Stimulated activated CD8-positive, alpha-beta memory T cell treated with anti-CD3 and anti-CD28 coated beads, Interleukin-2, amount 100 ng/mL, for 1 hour (primary cell): ENCODE measurements at places on chromosomes 7 and 10.

DNA sequence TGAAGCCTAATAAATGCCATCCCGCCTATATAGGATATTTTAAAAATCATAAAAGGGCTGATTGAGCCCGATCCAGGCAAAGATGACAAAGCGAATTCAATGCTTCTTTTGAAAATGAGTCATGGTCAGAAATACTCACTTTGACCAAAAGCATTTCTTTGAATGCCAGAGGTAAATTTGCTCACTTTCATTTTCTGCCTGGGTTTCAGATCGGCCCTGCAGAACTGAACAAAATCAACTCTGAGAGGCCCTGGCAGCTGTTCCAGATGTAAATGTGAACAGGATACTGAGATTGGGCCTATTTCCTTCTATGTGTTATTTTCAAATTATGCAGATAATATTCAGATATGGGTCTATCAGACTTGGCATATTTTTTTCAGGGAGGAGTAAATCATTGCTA lies 114.8 kb upstream of the ARID5B start:
- DNase-seq, result no peak

- DNase-seq, result no peak
Measured at GRCh38 chr7:123494193-123494796, 40.1 kb downstream of the IQUB start.

DNA sequence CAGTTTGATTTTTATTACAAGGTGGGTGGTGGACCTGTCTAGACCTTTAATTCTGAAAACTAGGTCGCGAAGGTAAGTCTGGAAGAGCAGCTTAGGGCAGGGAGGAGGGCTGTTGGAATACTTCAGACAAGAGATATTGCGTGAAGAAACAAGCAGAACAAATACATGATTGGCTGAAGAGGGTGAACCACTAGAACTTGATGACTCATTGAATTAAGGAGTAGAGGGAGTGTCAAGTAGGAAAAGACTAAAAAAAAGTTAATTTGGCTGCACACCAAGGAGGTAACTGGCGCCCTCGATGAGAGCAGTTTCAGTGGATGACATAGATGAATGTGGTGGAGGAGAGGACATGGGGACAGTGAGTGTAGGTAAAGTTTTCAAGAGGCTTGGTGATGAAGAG lies 41.3 kb downstream of the WNT2 start:
- no peak for DNase-seq

GRCh38 chr10:1059902-1060301 lies 3.7 kb downstream of the WDR37 start:
- no peak for DNase-seq

DNA sequence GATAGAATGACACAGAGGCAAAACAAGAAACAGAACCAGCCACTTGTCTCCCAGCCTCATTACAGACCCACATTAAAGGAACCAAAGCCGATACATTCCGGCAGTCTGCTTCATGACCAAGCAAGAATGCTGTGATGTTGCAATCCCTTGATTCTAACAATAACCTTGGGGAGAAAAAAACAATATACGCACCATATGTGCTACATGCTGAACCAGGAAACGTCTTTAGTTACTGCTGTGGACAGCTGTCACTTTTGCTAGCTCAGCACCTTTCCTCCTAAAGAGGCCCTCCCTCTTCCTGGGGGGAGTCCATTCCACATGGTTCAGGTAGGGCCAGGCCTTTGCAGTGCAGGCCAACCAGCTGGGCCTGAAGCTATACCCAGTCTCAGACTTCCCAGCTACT lies 79.1 kb downstream of the PRTFDC1 start:
- no peak for DNase-seq

GRCh38 chr10:132600416-132600815 lies 62.8 kb downstream of the INPP5A start:
- DNase-seq, result no peak

- DNase-seq, result no peak
Measured at GRCh38 chr7:98235901-98236300, 16.1 kb downstream of the TECPR1 start.

DNA sequence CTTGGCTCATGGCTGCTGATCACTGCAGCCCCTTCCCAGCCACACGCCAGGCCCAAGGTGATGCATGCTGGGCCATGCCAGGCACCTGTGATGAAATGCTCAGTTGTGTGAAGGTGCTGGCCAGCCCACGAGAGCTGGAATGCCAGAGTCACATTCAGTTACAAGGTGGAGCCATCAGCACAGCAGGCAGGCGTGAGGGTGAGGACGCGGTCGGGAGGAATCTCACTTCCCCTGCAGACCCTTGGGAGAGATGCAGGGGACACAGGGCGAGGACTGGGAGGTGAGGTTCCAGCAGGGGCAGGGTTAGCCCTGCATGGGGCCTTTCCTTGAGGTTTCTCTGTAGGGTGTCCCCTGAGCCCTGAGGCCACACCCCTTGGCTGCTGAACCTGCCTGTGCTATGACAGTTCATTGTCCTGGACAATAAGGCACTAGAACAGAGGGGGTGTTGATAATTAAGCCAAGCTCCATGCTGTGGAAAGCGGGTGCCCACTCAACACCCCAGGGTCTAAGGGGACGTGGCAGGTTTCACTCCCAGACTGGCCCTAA lies 82.4 kb downstream of the ADARB2 start:
- no peak for DNase-seq

DNA sequence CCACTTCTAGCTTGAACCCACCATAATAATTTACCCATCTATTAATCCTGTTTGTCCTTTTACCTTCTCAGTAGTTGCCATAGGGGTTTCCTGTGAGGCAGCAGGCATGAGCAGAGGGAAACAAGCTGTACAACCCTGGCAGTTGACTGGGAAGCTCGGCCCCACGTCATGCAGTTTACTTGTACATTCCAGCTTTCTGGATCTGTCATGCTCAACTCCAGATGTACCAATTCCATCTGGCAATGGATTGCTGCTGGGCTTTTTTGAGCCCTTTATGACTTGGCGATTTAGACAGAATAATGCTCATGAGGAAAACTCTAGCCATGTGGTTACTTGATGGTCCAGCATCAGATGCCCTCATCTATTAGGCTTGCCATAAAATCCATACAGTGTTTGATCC lies 112.5 kb downstream of the GNAI1 start:
- no peak for DNase-seq

DNA sequence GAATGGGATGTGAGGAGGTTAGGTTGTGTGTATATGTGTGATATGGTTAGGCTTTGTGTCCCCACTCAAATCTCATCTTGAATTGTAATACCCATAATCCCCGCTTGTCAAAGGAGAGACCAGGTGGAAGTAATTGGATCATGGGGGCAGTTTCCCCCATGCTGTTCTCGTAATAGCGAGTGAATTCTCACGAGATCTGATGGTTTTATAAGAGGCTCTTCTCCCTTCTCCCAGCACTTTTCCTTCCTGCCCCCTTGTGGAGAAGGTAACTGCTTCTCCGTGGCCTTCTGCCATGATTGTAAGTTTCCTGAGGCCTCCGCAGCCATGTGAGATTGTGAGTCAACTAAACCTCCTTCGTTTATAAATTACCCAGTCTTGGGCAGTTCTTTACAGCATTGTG lies 47.3 kb downstream of the NPVF start:
- DNase-seq, result no peak

DNA sequence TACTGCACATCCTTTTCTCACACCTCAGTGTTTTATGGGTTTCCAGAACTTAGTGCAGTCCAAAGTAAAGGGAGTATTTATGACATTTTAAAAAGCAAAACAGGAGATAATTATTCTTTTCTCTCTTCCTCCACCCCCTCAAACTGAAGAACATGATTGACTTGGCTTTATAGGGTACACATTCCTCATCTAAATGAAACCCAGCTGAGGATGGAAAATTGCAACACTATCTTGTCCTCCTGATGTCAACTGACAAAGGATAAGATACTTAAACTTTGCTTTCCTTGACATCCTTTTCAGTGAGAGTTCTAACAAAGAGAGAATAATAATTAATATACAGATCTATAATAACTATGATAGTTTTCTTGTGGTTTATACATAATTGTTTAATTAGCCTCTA lies 299.1 kb downstream of the BBS9 start:
- no peak for DNase-seq

DNA sequence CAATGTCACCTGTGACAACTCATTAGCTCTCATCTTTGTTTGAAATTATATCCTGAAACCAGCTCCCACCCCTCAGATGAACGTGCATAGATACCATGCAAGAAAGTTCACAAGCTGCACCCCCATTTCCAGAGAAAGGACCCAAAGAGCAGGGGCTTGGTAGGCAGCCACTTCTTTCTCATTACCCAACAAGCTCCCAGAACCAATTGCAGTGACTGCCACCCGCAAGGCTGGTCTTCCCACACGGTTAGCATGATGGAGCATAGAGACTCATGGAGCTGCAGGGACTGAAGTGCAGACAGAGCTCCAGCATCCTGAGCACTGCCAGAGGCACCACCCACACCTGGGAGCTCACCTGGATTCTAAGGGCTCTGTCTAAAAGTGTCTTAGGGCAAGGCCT lies 28.5 kb downstream of the FRMPD2 start:
- DNase-seq, result no peak

GRCh38 chr7:26202019-26202990 lies 760 bp downstream of the CBX3 start:
- peak; percentile 30 for DNase-seq

DNA sequence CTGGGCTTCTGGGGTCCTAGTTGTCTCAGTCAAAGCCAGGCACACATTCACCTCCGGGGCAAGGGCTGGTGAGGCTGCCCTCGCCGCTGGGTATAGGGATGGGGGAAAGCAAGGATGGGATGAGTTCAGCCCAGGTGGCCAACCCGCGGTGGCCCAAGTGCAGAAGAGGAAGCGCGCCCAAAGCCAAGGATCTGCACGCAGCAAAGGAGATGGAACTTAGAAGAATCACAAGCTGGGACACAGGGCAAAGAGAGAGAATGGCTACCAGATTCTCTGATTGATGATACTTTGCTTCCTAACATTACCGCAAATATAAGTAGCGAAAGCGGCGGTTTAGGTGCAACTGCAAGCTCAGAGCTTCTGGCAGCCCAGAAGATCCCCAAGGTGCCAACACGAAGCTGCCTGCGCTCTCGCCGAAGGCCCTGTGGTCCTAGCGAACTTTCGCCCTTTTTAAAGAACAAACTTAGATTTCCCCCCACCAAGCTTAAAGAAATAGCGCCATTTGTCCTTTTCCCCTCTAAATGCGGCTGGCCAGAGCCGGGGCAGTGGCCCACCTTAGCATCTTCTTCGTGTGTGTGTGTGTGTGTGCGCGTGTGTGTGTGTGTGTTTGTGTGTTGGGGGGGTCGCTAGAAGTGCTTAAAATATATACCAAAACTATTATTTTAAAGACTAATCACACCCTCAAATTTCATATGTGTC lies 927 bp upstream of the MKX start:
- DNase-seq, result no peak

DNA sequence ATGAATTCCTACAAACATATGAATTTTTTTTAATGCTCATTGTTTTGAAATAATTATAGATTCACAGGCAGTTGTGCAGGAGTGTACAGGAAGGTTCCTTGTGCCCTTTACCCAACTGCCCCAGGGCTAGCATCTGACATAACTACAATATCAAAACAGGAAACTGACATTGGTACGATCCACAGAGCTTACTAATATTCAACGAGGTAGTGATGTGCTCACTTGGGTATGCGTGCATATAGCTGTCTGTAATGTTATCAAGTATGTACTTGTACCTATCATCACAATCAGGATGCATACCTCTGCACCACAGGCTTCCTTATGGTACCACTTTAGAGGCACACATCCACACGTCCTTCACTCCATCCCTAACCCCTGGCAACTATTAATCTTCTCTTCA lies 68.3 kb downstream of the BMS1 start:
- no peak for DNase-seq

DNA sequence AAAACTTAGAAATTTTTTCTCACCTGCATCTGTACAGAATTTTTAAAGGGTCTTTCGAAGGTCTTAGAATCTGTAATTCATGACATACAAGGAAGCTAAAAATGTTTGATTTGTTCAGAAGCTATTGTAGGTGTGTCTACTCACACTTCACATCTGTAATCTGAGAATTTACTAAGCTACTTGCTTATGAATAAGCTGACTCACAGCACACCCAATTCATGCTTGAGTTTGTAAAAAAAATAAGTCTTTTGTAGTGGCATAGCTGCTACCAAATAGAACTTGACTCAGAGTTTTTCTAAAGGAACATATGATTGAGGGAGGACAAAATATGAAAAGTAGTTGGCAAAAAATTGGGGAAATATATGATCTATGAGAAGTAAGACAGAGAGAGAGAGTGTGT lies 12.7 kb upstream of the AGR2 start:
- DNase-seq, result no peak

DNA sequence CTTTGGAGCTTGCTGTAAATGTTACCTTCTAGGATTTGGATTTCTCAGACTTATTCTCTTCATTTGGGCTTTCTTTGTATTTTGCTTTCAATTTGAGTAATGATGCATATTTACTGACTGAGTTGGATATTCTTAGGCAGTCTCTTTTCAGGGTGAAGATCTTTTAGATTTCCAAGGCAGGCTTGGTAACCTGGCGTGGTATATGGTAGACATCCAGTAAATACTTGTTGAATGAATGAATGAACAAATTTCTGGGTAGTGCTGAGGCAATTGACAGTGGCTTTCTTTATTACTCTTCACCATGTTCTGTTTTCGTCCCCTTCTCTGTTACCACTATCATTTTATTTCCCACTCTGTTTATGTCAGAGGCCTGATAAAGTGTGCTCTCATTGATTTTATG lies 27.1 kb downstream of the BBS9 start:
- no peak for DNase-seq

GRCh38 chr10:62463364-62463763 lies 89.2 kb downstream of the ZNF365 start:
- DNase-seq, result no peak

DNA sequence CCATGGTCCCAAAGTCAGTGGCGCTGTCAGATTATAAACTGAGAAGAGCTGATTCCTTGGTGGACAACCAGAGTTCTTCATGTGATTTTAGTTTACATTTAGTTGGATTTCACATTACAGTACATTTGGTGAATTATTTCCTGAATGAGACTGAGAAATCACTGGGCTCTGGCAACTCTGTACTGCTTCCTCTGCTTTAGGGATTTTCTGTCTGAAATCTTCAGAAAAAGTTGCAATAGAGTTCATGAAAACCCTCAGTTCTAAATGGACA lies 242.6 kb downstream of the BICC1 start:
- DNase-seq, result no peak

DNA sequence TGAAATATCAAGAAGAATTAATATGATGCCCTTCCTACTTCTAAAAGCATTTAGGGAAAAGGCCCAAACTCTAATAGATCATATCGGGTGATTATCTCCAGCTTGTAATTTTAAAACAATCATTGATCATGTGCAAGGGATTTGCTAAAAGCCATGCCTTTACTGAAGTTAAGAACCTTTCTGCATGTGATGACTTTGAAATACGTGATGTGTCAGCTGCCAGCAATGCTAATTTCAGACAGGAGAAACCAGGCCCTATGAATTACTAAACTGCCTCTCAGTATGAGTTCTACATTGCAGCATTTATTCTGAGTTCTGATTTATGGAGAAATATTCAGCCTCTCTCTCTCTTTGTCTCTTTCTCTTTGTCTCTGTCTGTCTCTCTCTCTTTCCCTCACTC lies 203.6 kb upstream of the AKR1E2 start:
- DNase-seq, result no peak

- DNase-seq, result peak; percentile 37
Measured at GRCh38 chr7:17234398-17235031, 63.9 kb upstream of the AHR start.

GRCh38 chr7:4076701-4077294 lies 605.3 kb upstream of the FOXK1 start:
- no peak for DNase-seq
